ENCODE measurements at places on chromosomes 2 and 18. TPM values are rescaled to one million over a fixed set of nuclear protein-coding genes. Genes with fewer than 3 reads are reported as not detected.

The NLRC4 gene
- total RNA-seq: 0.53 TPM

The ANKRD62 gene
- 0.13 TPM for total RNA-seq

The CCBE1 gene
- 1.6 TPM for total RNA-seq

The MAP3K2 gene
- total RNA-seq: 27.9 TPM

The DUSP2 gene
- total RNA-seq: 5.3 TPM

The RAB12 gene
- 61.3 TPM for total RNA-seq

The POTEJ gene
- not detected for total RNA-seq

The CEP68 gene
- 3.9 TPM for total RNA-seq

The RABL2A gene
- total RNA-seq: 7.7 TPM

The TBC1D8 gene
- total RNA-seq: 25.3 TPM

The TMEM163 gene
- total RNA-seq: not detected

The ENOSF1 gene
- 25.5 TPM for total RNA-seq

The CHST10 gene
- total RNA-seq: 2.6 TPM

The GPR35 gene
- total RNA-seq: 0.26 TPM

The CPS1 gene
- total RNA-seq: 12.6 TPM

The SERPINB13 gene
- 48.0 TPM for total RNA-seq

The TTR gene
- not detected for total RNA-seq

The CDKL4 gene
- total RNA-seq: 0.13 TPM

The EFR3B gene
- total RNA-seq: 0.13 TPM

The STK11IP gene
- 16.9 TPM for total RNA-seq

The TUBA3E gene
- not detected for total RNA-seq

The ACSL3 gene
- 269 TPM for total RNA-seq

The SLC16A14 gene
- 2.4 TPM for total RNA-seq

The LRRC30 gene
- not detected for total RNA-seq

The CYBRD1 gene
- total RNA-seq: 14.5 TPM

The METTL4 gene
- total RNA-seq: 11.0 TPM

All from bronchial epithelial cell (primary cell).